Frontal cortex (tissue), 4 donors: ENCODE measurements at places on chromosomes 16 and 17. TPM values are rescaled to one million over a fixed set of nuclear protein-coding genes. Genes with fewer than 3 reads are reported as not detected.
A peak's percentile ranks its signal among the peaks of the same experiment; 100 is the strongest.

- no peak for DNase-seq
Measured at GRCh38 chr17:68141050-68141449, 105.5 kb downstream of the KPNA2 start.

DNA sequence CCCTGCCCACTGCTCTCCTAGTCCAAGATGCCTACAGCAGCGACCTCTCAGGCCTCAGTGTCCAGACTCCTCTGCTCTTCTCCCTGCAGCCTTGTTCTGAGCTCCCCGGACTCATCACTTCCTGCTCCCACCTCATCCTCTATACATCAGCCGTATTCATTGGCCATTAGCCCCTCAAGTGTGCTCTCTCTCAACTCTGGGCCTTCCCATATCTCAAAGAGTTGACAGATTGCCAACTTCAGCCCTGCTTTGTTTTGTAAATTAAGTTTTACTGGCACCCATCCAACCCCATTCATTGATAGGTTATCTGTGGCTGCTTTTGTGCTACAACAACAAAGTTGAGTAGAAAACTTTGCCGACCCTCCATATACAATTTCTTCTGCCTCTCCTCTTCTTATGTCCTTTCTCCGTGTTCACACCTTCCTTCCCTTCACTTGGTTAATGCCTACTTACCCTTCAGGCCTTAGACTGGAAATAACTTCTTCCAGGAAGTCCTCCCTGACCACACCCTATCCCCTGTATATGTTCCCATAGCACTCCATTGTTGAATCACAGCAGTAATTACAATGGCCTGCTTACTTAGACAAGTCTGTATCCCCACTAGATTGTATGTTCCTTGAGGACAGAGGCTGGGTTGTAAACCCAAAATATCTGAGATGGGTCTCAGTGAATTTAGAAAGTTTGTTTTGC lies 63.4 kb upstream of the TANC2 start:
- DNase-seq, result no peak

DNA sequence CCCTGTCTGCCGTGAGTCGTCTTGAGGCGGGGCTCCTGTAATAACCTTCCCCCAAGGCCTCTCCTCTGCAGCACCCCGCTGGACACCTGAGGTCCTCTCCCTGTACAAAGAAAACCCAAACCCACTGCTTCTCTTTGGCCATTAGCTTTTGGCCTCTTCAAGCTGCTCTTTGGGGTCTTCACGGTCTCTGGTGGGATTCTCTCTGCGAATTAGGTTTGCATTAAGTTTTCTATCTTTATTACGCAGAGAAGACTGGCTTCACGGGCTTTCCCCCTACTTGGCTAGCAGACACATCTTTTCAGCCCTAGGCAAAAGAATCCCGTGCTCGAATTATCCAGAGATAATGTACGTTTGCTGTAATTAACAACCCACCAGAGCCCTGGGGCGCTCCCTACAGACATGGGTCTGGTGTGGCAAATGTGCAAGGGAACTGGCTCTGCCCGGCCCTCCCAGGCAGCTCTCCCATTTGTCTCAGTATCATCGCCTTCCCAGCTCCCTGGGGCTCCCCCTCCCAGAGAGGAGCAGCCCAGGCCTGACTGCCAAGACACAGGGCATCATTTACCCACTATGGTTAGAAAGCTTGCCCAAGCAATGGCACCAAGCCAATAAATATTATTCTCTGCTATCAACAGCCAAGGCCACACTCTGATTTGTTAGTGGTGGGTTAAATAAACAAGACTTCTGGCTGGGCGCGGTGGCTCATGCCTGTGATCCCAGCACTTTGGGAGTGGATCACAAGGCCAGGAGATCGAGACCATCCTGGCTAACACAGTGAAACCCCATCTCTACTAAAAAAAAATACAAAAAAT lies 24.7 kb upstream of the KLHDC4 start:
- no peak for DNase-seq

GRCh38 chr17:46942441-46943217 lies 19.7 kb downstream of the GOSR2 start:
- peak; percentile 24 for DNase-seq

DNA sequence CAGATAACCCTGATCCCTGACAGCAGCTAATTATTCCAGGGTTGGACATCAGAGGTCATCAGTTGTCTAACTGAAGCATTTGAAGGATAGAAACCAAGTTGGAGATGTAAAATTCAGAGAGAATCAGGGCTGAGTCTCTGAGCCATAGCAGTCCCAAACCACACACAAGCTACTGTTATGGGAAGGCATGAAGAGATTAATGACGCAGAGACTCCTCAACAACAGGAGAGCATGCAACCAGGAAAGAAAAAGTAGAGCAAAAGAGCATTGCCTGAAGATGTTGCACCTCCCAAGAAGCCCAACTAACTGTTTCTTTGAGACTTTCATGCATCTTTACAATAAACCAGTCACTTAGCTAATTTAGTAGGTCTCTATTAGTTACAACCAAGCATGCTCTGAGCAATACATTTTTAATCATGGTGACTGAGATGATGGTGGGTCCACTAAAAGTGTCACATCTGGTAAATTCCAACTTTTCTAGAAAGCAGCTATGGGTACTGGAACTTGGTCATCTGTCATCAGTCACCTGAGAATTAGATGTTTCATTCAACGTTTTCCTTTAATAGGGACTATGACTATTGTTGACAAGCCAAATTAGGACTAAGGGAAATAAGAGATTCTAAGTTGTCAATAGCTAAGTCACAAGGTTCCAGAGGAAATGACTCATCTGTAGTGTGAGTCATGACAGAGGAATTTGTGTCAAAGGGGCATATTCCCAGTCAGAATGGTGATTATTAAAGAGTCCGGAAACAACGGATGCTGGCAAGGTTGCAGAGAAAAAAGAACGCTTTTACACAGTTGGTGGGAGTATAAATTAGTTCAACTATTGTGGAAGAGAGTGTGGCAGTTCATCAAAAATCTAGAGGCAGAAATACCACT lies 239.8 kb downstream of the CHD9NB start:
- DNase-seq, result no peak

DNA sequence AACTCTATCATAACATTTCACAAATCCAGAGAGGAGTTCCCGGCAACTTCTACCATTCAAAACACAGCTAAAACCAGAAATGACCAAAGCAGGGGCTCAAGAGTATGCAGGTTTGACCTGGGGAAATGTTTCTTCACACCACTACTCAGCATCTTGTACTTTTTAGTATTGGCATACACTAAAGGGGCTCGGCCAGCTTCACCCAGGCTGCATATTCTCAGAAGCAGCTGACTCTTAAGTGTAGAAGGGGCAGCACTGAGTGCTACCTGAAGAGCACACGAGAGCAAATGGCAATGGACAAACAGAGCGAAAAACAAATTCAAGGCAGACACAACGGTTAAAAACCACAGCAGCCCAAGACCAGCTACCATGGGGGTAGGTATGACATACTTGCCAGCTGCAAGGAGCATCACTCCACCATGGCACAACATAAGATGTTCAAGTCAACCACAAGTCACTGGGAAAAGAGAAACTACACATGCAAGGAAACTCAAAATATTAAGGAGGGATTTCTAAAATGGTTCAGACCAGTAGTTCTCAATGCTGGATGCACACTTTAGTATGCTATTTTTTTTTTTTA lies 34.4 kb downstream of the N4BP1 start:
- DNase-seq, result no peak

GRCh38 chr17:13593021-13593751 lies 8.5 kb downstream of the HS3ST3A1 start:
- no peak for DNase-seq

DNA sequence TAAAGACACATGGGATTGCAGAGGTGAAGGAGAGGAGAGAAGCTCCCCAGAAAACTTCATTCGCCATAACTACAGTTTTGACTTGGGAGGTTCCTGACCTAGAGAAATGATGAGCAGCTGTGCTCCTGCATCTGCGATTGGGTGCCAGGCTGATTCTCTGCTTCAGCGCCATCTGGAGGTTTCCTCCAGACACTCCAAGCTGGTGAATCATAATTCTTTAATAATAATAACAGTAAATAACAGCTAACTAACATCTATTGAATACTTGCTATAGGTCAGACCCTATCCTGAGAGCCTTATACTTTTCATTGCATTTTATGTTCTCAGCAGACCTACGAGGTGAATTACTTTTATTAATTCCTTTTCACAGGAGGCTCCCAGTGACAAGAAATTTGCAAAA lies 575.8 kb downstream of the TOX3 start:
- DNase-seq, result no peak

DNA sequence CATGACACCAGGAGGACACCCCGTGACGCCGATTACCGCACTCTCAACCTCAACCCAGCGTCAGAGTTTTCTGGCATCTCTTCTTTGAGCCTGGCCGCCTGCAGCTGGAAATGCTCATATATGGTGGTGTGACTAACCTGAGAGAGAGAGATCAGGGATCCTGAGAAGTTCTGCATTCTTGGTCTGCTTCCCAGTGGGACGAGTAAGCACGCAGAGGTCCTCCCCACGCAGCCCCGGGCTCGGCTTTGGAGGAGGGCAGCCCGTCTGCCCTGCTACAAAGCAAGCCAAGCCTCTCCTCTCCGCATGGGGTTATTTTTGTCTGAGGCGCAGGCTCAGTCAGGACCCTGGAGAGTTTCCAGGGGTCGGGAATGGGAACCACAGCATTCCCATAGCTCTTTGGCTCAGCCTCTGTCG lies 16.5 kb downstream of the CRISPLD2 start:
- DNase-seq, result no peak

Gene BBS2
- 144 TPM for total RNA-seq

Gene OR3A2
- total RNA-seq, result 2.4 TPM

Gene ARL16
- 40.4 TPM for total RNA-seq

Gene RNF112
- total RNA-seq, result 26.1 TPM
